ENCODE measurements at places on chromosomes 1 and 21.

DNA sequence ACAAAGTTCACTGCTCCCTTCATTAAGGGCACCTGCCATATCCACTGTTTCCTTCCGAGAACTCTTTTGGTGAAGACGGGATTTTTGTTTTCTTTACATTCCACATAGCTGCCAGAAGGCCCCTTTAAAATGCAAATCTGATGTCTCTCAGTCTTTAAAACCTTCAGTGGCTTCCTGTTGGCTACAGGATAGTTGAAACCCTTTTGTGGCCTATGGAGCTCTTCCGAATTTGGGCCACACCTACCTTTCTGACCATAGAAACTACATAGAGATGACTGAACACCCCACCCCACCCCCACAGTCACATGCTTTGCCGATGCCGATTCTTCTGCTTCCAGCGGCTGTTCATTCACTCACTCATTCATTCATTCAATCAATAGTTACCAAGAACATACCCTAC, 502.6 kb downstream of the KIF26B start:
- no peak for DNase-seq

- no peak for DNase-seq
Observed at GRCh38 chr1:167159782-167160181, 60.9 kb upstream of the POU2F1 start.

DNA sequence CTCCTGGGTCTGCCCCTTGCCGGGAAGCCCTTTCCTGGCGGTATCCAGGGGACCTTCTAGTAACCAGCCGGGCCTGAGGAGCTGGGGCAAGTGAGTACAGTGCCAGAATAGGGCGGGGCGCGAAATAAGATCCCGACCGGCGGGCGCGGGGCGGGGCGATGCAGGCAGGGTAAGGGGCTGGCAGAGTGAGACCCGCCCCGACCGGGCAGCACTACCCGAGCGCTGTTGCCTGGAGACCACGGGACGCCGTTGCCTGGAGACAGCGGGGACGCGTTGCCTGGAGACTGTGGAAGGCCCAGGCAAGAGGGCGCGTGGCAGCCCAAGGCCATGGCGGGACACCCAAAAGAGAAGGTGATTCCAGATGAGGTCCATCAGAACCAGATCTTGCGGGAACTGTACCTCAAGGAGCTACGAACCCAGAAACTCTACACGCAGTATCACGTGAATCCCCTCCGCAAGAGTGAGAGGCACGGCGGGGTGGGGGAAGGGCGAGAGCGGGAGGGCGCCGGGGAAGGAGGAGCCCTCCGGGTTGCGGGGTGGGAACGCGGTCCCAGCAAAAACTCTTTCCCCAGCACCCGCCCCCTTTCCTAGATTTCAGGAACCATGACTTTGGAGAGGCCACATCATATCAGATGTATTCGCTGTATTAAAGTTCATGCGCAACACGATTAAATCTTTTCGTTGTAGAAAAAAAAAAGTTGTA, 24.3 kb downstream of the EBNA1BP2 start:
- peak; percentile 81 for DNase-seq

- DNase-seq = no peak
Observed at GRCh38 chr1:24728982-24729381, 16.3 kb upstream of the CLIC4 start.

DNA sequence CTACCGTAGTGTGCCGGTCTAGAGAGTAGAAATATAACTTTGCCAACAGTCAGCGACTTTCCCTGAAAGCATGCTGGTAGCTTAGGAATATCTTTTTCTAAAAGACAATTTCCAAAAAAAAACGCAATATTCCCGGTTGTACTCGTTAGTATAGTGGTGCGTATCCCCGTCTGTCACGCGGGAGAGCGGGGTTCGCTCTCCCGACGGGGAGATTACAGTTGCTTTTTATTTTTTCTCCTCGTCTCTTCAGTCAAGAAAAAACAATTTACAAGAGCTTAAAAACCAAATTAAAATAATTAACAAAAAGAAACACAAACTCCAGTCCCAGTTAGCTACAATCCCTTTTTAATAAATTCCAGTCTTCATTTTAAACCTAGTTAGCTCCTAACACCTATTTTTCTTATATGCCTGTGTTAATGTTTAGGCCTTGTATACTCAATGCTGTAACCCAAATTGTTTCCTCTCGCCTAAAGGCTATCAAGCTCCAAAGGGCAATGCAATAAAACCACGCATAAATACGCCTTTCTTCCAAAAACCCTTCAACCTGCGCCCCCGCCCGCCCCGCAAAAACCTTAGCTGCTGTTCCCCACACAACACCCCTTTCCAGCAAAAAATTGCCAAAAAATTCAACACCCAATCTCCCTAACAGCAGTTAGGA, 7.8 kb downstream of the HSPA6 start:
- DNase-seq = no peak

GRCh38 chr1:11991969-11992676, 11.9 kb downstream of the MFN2 start:
- no peak for DNase-seq

DNA sequence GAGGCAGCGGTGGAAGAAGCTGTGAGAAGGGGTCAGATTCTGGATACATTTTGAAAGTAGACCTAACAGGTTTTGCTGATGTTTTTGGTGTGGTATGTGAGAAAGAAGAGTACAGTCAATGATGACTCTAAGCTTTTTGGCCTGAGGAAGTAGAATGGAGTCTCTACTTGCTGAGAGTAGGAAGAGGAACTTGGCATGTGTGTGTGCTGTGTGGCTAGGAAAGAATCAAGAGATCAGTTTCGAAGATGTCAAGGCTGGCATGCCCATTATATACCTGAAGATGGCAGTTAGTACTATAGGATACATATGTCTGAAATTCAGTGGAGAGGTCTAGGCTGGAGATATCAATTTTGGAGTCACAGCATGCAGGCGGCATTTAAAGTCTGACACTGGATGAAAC, 64.4 kb downstream of the MAB21L3 start:
- no peak for DNase-seq

DNA sequence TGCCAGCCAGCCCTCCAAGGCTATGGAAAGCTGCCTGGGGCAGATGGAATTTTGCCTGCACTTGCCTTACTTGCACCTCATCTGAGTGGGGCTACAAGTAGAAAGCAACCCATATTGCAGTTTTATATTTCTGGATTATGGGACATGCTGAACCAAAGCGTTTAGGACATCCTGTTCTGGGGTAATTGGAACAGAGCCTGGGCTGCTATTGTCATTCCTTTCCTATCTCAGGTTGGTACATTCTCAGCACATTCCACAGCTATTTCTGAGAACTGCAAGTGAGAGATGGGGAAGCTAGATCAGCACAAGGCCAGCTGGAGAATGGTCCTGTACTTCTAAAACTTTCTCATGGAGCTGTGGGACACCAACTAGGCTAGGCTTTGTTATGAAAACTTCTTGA, 713.8 kb downstream of the KCNT2 start:
- peak; percentile 41 for DNase-seq

DNA sequence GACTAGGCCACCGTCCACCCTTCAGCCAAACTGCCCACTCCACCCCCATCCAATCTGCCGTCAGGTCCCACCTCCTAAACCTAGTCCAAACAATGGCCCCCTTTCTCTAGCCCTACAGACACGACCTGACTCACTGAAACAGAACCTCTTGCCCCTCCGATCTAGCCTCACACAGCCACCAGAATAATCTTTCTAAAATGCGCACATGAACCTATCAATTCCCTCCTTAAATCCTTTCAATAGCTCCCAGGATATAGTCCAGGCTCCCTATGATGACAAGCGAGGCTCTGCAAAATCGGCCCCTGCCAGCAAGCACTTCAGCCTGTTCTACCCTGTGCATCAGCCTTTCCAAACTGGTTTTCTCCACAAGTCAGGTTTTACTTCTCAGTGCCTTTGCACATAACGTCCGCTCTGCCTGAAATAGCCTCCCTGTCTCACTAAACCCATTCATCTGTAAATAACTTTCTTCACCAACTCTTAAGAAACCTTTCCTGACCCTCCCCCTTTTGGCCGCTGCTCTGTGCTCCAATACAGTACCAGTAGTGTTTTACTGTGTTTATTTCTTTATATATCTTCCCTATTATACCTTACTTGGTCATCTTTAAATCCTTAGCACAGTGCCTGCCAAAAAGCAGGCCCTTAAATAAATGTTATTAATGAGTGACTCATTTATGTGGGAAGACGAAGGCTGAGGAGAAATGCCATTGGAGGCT, 9.0 kb upstream of the CDC20 start:
- DNase-seq = peak; percentile 56

GRCh38 chr1:201119206-201120197, 7.3 kb upstream of the CACNA1S start:
- DNase-seq = peak; percentile 46

DNA sequence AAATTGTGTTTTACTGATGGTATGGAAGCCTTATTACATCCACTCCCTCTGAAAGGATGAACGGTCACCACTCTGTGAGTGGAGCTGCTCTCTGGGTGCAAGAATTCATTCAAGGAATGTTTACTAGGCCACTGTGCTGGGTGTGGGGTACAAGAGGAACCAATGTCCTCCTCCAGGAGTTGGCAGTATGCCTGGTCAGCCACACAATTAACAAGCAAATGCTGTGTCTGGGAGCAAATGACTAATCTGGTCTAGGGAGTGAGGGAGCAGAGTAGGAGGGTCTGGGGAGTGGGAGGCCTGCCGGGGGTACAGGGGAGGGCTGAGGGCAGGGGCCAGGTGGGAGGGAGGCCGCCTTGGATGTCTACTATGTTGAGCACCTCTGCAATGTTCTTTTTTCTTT, 27.2 kb upstream of the TDRD10 start:
- DNase-seq = peak; percentile 88

Measured in EL (cell line).